ENCODE measurements at places on chromosomes 16 and 17.

- DNase-seq = no peak
These were observed 37.6 kb downstream of the SNX11 start for GRCh38 chr17:48144976-48145798.

DNA sequence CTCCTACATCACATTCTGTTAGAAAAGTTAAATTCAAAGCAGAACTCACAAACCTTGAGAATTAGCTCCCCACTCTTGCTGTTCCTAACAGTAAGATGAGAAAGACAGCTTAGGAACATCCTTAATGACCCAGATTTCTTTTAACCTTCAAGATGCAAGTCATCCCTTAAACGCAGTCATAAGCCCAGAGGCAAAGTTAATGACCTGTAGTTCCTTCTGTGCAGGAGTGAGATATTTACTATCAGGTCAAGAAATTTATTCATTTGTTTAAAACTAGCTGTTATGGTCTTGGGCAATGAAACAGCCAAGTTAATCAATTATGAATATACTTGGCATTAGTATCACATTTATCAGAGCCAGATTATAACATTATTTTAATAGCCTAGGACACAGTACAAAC lies 37.1 kb downstream of the NXPH3 start:
- no peak for DNase-seq

- peak; percentile 79 for DNase-seq
These were observed 12.6 kb upstream of the ATP6V0C start for GRCh38 chr16:2500918-2501750.

- no peak for DNase-seq
These were observed 312.6 kb upstream of the TBX2 start for GRCh38 chr17:61087024-61087423.

GRCh38 chr17:47278561-47278960 lies 24.9 kb downstream of the ITGB3 start:
- DNase-seq = no peak

DNA sequence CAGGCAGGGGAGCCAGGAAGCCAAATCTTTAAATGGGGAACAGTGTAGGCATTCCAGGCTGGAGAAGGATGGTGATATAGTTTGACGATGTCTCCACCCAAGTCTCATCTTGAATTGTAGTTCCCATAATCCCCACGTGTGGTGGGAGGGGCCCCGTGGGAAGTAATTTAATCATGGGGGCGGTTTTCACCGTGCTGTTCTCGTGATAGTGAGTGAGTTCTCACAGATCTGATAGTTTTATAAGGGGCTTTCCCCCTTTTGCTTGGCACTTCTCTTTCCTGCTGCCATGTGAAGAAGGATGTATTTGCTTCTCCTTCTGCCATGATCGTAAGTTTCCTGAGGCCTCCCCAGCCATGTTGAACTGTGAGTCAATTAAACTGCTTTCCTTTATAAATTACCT lies 28.8 kb downstream of the GINS3 start:
- DNase-seq = no peak

- DNase-seq = no peak
These were observed 79.6 kb upstream of the TEKT1 start for GRCh38 chr17:6910987-6911603.

- peak; percentile 5 for DNase-seq
These were observed 6.2 kb downstream of the JPH3 start for GRCh38 chr16:87608400-87608985.

DNA sequence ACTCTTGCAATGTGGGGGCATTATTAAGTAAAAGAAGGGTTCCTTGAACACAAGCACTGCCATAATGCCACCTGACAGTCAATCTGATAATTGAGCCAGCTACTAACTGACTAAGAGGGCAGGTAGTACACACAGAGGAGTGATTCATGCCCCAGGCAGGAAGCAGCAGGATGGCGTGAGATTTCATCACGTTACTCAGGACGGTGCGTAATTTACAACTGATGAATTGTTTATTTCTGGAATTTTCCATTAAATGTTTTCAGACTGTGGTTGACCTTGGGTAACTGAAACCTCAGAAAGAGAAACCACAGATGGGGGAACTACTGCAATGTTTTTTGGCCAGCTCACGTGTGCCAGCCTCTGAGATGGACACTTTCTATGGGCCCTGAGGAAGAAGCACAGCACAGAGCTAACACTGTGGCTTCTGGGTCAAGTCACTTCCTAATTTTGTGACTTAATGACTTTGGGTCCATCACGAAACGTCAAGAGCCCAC lies 46.7 kb downstream of the C17orf67 start:
- DNase-seq = peak; percentile 72

DNA sequence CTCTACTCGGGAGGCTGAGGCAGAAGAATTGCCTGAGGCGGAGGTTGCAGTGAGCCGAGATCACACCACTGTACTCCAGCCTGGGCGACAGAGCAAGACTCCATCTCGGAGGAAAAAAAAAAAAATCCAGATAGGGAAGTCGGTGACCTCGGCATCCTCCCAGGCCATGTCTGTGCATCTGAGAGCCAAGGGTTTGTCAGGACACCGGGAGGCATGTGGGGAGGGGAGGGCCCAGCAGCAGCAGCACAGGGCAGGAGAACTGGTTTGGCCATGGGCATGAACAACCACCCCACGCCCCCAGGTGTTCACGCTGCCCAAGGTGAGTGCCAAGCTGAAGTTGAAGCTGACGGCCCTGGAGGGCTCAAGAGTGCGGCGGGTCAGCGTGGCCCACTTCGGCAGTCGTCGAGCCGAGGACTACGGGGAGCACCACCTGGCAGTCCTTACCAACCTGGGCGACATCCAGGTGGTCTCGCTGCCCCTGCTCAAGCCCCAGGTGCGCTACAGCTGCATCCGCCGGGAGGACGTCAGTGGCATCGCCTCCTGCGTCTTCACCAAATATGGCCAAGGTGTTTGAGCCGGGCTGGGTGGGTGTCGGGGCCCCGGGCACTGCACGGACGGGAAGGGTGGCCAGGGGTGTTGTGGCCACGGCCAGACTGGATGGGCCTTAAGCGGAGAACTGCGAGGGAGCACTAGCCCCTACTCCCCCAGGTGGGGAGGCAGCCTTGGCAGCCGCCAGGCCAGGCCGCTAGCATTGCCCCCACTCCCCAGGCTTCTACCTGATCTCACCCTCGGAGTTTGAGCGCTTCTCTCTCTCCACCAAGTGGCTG lies 14.7 kb upstream of the MYO15B start:
- no peak for DNase-seq

GRCh38 chr16:64311241-64311640 lies 810.6 kb downstream of the CDH11 start:
- DNase-seq = no peak

- DNase-seq = no peak
These were observed 11.1 kb downstream of the G6PC3 start for GRCh38 chr17:44081681-44082080.

GRCh38 chr16:24819462-24820040 lies 26.2 kb upstream of the SLC5A11 start:
- DNase-seq = no peak

GRCh38 chr16:29811170-29811895 lies 660 bp upstream of the PRRT2 start:
- peak; percentile 83 for DNase-seq

GRCh38 chr17:37440424-37440823 lies 33.7 kb downstream of the TADA2A start:
- no peak for DNase-seq

DNA sequence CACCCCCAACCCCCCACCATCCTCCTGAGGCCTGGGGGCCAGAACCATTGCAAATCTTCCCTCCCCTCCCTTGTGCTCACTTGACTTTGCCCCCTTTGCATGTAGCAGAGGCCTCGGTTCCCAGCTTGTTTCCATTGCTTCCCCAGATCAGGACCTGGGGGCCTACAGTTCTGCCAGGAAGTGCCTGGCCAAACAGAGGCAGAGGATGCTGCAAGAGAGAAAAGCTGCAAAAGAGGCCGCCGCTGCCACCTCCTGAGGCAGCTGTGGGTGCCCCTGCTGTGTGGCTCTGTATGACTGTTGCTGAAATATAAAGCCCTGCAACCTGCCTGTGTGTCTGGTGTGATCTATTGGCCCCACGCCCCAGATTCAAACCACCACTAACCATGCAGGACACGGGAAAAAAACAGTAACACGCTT lies 2.3 kb downstream of the NDUFB10 start:
- no peak for DNase-seq

DNA sequence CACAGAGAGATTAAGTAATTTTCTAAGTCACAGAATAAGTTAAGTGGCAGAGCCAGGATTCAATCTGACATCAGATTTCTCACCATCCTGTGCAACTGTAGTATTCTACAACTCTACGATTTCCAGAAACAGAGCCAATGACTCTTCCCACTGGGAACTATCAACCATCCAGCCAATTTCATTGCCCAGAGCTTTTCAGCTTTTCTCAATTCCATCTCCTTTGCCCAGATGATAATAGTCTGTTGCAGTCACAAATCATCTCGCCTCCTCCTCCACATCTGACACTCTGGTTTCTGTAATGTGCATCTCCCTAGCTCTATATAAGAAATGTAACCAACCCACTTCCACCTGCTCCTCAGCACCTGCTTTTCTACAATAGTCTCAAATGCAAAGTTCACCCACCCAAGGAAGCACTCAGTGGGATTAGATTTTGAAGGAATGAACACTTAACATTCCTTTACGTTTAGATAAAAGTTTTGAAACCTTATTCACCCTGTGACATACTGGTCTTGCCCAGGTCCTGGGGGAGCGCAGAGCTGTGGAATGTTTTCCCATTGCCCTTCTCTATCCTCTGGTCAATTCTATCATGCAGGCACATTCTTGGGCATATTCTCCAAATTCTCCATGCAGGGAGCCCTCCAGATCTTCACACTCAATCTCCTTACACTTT lies 167.8 kb upstream of the ASIC2 start:
- DNase-seq = no peak

DNA sequence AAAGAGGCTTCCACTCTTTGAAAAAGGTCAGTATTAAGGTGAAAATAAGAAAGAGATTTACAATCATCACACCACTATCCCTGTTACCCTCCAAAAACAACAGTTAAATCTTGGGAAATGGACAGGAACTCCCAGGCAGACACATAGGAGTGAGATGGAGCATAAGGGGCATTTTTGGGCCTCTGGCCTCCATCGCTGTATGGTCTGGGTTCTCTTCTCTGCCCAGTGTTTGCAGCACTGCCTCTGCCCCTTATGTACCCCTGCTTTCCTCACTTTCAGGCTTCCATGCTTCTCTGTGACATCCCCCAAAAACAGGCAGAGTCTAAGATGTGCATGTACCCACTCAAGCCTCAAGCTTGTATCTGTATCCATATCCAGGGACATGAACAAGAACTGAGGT lies 630 bp upstream of the HOXB2 start:
- no peak for DNase-seq

- DNase-seq = no peak
These were observed 12.8 kb upstream of the RANGRF start for GRCh38 chr17:8275421-8276290.

DNA sequence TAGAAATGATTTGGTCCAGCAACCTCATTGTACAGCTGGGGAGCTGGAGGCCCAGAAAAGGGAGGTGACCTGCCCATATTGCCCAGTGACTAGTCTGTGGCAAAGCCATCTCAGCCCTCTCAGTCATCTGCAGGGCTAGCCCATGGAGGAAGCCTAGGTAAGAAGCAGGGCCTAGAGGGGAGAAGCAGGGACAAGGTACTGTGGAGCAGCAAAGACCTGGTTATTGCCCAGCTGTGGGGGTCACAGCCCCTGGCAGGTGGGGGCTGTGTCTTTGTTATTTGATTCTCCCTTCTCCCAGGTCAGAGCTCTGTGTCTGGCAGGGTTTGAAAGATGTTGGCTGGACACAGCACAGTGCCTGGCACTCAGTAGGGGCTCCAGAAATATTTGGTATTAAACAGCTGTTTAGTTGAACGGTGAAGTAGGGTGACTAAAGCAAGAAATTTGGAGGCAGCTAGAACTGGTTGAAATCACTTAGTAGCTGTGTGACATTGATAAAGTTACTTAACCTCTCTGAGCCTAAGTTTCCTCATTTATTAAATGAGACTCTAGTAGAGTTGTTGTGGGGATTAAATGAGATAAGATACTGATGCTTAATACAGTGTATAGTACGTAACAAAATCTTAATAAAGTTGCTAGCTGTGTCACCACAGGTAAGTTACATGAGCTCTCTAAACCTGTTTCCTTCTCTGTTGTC lies 17.3 kb downstream of the CCR7 start:
- DNase-seq = no peak

DNA sequence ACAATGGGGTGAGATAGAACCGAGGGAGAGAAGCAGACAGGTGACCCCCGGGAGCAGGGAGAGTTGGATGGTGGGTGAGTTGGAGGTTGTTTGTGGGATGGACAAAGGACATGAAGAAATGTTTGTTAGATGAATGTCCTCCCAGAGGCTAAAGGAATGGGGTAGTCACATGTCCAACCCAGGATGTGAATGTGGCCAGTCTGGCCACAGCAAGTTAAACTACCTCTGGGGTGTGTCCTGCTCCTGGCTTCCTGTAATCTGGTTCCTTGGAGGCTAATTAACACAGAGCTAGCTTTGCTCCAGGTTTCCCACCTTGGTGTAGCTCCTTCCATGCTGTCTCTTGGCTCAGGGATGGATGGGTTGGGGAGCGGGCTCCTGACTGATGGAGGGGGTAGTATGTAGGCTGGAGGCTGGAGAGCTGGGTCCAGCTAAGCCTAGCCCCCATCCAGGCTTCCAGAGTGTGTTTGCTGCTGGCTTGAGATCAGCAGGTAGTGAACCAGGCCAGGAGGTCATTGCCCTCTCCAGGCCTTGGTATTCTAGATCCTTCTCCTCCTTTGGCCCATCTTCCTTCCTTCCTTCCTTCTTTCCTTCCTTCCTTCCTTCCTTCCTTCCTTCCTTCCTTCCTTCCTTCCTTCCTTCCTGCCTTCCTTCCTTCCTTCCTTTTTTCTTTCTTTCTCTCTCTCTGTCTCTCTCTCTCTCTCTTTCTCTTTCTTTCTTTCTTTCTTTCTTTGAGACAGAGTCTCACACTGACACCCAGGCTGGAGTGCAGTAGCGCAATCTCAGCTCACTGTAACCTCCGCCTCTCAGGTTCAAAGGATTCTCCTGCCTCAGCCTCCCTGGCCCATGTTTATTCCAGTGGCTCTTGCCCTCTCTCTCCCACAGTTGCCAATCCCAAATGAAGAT lies 28.0 kb upstream of the UBE2G1 start:
- no peak for DNase-seq

- DNase-seq = peak; percentile 89
These were observed 4.3 kb downstream of the VAMP2 start for GRCh38 chr17:8158267-8159031.

- DNase-seq = no peak
These were observed 38.9 kb upstream of the CSNK2A2 start for GRCh38 chr16:58236831-58237230.

GRCh38 chr17:3695129-3695722 lies 729 bp downstream of the P2RX5 start:
- no peak for DNase-seq

DNA sequence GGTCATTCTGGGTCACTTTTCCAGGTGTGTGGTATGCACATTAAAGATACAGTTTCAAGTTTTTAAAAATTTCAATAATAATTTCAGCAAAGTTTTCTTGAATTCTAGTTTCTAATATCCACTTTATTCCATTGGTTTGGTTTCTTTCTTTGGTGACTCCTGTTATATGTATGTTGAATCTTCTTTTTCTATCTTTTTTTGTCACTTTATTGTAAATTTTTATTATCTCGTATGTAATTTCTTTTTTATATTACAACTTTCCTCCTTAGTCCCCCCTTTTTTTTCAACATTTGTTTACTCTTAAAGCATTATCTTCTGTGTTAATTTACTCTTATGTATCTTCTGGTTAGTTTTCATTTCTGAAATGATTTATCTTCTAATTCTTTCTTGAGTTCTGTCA lies 57.5 kb downstream of the NF1 start:
- DNase-seq = no peak

- no peak for DNase-seq
These were observed 201.2 kb downstream of the C16orf78 start for GRCh38 chr16:49574826-49575225.

Measured in CD4-positive, alpha-beta T cell treated with Interleukin-1 beta for 1 hour (primary cell).